ENCODE measurements at places on chromosomes 2 and 18.

DNA sequence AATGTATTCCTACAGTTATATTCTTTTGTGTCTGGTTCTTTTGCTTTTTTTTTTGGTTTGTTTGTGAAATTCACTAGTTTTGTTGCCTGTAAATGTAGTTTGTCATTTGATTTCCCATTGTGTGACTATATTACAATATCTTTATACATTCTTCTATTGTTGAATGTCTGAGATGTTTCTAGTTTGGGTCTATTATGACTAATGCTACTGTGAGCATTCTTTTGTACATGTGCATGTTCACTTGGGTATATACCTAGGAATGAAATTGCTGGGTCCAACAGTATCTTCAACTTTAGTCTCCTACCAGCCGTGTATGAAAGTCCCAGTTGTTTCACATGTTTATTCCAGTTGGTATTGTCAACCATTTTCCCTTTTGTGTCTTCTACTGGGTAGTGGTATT lies 112.7 kb upstream of the RBMS1 start:
- no peak for DNase-seq

DNA sequence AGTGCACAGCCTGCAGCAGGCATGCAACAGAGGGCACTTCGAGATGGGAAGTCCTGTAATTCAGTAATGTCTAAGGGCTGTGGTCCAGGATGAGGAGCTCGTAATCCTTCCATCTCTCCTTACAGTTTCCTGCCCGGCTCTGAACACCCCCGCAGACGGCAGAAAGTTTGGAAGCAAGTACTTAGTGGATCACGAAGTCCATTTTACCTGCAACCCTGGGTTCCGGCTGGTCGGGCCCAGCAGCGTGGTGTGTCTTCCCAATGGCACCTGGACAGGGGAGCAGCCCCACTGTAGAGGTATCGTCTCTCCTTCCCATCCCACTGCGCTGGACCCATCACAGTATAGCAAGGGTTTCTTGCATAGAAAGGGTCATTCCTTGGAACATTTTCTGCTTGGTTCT lies 26.7 kb downstream of the FBLN7 start:
- no peak for DNase-seq

DNA sequence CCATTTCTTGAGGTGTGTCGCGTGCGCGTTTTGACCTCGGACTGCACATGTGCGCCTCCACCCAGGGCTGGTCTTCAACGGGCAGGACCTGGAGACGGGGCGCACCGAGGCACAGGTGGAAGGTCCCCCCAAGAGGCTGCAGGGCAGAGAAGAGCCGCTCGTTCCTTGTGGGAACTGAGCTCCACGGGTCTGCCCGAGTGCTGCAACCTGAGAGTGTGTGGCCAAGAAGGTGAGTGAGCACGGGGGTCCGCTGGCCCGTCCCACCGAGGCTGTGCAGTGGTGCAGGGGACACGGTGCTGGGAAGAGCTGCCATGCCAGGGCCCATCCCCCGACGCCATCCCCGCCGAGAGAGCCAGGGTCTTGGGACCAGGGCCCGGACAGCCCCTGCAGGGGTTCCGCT lies 268.3 kb downstream of the GALR1 start:
- no peak for DNase-seq

DNA sequence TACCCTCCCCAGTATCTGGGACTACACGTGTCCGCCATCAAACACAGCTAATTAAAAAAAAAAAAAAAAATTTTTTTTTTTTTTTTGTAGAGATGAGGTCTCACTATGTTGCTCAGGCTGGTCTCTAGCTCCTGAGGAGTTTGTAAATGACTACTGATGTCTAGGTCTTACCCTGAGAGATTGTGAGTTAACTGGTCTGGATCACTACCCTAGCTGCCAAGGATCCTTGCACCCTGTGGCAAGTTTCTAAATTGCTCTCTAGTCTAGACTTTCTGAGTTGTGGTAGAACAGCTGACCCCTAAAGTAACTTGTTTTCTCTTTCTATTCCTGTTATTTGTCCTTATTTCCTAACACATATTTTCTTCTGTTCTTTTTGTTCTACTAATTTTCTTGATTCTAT lies 44.5 kb downstream of the ABHD3 start:
- DNase-seq = no peak

- DNase-seq = no peak
Observed at GRCh38 chr18:44681076-44681970, 635 bp downstream of the SETBP1 start.

DNA sequence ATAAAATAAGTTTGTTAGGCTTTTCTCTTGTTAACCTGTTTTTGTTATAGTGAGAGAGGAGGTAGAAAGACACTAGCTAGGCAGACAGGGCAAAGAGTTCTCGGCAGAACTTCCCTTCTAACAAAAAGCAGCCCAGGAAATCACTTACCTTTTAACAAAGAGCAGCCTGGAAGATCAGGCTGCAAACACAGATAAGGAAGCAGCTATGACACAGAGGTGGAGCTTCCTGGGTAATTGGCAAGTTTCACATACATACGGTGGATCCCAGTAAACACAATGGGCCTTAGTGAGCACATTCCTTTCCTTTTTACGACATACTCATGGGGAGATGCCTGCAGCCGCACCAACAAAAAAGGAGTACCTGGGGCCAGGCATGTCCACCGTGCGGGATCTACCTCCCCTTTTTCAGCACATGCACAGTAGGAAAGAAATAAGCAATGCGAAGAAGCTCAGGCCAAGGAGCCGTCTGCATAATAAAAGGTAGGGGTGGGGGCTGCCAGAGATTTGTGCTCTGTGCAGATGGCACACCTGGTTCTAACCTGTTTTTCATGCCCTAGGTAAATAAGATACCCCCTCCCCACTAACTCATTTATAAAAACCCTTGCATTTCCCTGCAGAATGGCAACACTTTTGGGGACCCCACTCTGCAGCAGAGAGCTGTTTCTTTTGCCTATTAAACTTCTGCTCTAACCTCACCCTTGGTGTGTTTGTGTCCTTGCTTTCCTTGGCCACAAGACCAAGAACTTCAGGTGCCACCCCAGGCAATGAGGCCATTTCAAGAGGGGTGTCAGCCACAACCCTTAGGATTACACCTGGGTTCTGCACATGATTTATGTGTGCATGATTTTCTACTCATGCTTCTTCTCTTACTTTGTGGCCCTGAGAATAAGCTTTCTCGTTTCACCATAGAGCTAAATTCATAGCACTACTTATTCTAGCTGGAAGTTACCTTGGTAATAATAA lies 26.5 kb downstream of the MDH1 start:
- DNase-seq = peak; percentile 68

GRCh38 chr2:143177096-143177786 lies 48.0 kb downstream of the ARHGAP15 start:
- no peak for DNase-seq

- DNase-seq = no peak
Observed at GRCh38 chr18:75450906-75451305, 23.4 kb upstream of the SMIM21 start.

DNA sequence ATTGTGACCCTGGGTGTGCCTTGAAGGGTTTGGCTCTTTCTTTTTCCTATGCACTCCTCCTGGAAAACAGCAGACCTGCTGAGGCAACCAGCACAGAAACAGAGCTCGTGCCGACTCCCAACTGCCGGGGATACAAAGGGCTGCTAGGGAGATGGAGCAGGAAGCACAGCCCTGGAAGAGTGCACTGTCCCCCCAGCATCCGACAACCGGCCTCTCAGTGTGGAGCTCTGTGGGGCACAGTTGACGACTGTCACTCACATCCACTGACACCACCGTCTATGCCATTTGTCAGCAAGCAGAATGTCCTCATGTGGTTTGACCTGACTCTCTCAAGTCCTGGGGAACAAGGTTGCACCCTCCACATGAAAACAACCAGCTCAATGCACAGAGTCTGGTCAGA lies 290.4 kb downstream of the TNS1 start:
- DNase-seq = no peak

GRCh38 chr2:202530038-202530437 lies 104.7 kb upstream of the FAM117B start:
- peak; percentile 28 for DNase-seq

DNA sequence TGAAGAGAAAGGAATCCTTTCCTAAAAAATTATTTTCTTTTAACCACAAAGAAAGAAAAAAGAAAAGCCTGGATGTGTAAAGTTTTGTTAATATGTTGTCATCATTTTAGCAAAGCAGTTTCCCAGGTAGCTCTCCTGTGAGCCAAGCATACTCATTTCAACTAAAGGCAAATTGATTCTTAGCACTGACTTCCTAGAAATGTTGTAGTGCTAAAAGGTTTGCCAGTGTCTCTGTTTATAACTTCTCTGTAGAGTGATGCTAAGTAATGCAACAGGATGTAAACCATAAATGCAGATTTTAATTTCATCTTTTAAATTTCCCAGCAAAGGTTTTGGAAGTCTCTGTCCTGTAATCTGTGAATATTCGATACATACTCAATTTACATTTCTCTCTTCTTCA lies 10.2 kb downstream of the GATA6 start:
- DNase-seq = no peak

DNA sequence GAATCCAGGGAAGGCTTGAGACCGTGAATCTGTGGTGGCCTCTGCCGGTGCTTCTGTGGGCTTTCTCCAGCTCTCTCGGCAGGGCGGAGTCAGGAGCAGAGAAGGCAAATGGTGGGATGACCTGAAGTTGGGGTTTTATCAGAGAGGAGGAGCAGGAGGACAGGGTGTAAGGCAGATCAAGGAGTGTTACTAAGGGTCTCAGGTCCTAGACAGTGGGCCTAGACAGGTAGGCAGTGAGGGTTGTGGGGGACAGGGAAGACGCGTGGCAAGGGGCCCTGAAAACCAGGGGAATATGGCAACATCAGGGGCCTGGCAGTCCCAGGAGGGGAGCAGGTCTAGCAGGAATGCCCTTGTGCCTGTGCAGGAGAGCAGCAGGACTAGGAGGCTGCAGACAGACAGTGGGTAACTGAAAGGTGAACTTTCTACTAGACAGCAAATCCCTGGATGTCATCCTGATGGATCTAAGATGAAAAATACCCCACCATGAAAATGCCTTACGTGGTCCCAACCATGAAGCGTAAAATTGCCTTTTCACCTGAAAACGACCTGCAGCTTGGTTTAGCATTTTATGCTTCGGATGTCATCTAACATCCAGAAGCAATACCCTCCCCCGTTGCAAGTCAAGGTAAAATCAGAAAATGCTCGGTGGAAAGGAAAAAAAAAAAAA lies 42.1 kb downstream of the SRSF7 start:
- no peak for DNase-seq

DNA sequence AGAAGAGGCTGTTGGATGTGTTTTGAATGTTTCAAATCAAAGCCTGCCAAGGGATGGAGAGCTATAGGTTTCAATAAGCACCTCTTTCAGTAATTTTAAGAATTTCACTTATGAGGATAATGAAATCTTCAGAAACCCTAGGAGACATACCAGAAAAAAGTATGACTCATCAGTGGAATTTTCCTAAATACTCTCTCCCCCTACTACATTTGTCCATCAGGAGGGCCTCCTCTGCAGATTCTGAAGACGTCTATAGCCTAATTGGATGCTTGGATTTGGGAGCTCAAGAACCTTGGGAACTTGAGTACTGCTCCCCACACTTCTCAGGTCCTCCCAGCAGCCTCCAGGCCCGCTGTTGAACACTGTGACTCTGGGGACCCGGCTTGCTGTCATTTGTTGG lies 374.3 kb downstream of the SLC4A3 start:
- DNase-seq = no peak

GRCh38 chr2:183124957-183125255 lies 663 bp downstream of the NUP35 start:
- no peak for DNase-seq

DNA sequence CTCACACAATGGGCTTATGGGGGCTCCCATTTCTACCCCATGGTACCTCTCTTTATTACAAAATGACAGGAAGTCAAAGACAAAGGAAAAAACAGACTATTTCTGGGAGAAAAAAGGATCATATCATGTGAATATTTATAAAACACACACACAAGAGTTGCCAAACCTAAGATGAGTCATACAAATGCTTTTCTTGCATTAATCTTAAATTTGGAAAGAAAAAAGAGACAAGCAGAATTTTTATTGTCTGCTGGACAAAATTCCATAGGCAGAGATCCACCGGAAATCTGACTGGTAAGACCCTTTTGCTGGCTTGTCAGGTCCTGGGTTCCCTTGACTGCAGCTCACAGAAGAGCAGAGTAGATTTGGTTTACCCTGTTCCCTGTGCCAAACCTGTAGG lies 1732.3 kb upstream of the PIK3C3 start:
- DNase-seq = no peak

- DNase-seq = no peak
Observed at GRCh38 chr2:52054824-52055223, 1022.9 kb upstream of the NRXN1 start.

DNA sequence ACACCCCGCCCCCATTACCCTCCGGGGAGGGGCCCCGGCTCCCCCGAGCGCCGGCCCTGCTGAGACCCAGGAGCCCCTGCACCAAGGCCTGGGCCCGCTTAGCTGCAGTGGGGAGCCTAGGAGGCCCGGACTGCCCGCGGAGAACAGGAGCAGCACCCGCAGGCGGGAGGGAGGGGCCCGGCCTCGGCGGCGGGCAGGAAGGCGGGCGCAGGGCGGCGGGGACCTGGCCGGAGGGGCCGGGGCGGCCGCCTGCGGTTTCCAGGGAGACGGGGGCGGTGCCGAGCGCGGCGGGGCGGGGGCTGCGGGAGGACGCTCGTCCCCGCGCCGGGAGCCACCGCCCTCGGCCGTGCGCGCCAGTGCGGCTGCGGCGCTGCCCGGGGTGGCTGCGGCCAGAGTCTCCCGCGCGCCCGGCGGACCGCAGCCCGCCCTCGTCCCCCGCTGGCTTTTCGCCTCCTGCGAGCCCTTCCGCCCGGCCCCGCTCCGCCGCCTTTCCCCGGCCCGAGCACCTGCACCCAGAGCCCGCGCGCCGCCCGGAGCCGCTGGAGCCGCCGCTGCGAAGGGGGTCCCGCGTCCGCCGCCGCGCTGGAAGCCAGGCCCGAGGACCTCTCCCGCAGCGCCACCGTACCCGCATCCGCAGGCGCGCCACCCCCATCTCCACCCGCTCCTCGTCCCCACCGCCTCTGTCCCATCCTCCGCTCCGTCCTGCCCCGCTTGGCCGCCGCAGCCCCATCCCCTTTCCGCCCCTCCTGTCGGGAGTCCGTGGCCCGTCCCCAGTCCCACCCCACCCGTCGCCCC lies 17.2 kb downstream of the GPC1 start:
- peak; percentile 55 for DNase-seq

- peak; percentile 7 for DNase-seq
Observed at GRCh38 chr2:86283411-86284030, 53.9 kb downstream of the REEP1 start.

GRCh38 chr18:39241534-39241933 lies 1675.9 kb upstream of the CELF4 start:
- DNase-seq = no peak

GRCh38 chr2:26820932-26821331 lies 27.0 kb upstream of the DPYSL5 start:
- DNase-seq = no peak

DNA sequence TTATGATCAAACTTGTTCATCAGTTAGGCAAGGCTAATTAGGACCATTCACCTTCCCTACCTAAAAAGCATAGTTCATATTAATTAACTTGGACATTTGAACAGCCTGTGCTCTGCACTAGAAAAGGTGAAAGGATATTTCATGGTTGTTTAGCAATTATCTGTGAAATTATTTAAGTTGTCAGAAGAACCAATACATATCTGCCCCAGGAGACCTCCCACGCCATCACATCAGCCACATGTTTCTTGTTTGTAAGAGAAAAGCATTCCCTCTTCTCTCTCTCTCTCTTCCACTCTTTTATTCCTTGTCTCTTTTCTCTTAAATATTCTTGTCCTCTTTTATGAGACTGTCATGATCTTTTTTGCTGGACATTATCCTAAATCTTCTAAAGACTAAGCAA lies 282.0 kb upstream of the RND3 start:
- DNase-seq = no peak

All from dermis microvascular lymphatic vessel endothelial cell (primary cell).